ENCODE measurements at places on chromosomes 6 and 20. TPM values are rescaled to one million over a fixed set of nuclear protein-coding genes. Genes with fewer than 3 reads are reported as not detected.

The MLN gene
- polyA plus RNA-seq = not detected

The NMBR gene
- polyA plus RNA-seq = not detected

The ADGRF4 gene
- not detected for polyA plus RNA-seq

The DCDC2 gene
- polyA plus RNA-seq = not detected

The CLPSL1 gene
- polyA plus RNA-seq = not detected

The PCSK2 gene
- not detected for polyA plus RNA-seq
